ENCODE measurements at places on chromosomes 12 and 14.

GRCh38 chr14:102849526-102850379 is 72.5 kb downstream of the TRAF3 start:
- DNase-seq = peak; percentile 64

GRCh38 chr12:70052476-70052875 is 190.8 kb upstream of the CNOT2 start:
- no peak for DNase-seq

GRCh38 chr12:47114481-47114892 is 34.7 kb upstream of the AMIGO2 start:
- DNase-seq = no peak

GRCh38 chr14:105196265-105196960 is 15.3 kb upstream of the NUDT14 start:
- DNase-seq = no peak

- DNase-seq = no peak
Observed at GRCh38 chr14:91372671-91373495, 44.7 kb downstream of the CCDC88C start.

Data from IMR-90 (cell line).